ENCODE measurements at places on chromosomes 2 and 18. TPM values are rescaled to one million over a fixed set of nuclear protein-coding genes. Genes with fewer than 3 reads are reported as not detected.

The NEURL3 gene
- total RNA-seq, result not detected

DNA sequence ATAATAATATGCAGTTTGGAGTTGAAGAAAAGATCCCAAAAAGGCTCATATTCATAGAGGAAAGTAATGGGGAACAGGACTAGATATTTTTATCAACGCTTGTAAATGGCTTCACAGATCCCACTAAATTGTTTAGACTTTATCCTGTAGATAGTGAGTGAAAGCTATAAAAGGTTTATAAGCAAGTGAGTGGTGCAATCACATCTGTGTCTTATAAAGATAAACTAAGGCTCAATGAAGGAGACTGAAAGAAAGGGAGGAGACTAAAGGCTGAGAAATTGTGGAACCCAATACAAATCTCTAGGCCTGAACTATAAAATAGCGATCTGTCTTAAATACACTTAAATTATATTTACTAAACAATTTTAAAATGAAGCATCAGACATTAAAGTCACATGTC, 7.7 kb downstream of the SP3 start:
- no peak for DNase-seq

DNA sequence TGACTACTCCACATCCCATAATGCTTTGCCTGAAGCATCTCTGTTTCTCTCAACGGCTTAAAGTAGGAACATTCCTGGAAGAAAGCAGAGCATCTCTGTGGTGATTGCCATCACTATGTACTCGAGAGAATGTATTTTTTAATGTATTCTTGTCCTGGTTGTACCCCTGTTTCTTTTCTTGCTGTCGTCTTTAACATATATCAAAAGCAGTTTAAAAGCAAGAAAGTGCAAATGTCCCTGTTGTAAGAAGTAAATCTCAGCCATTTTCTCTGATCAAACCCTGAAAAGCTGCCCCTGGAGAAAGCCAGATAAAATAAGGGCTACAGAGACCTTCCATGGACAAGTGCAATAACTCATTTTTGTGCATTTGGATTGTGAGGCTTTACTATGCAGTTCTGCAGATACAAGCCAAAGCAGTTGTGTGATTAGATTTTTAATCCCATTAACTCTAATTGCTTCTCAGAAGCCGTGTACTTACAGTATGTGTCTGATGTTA, 70.8 kb downstream of the XIRP2 start:
- DNase-seq, result no peak

DNA sequence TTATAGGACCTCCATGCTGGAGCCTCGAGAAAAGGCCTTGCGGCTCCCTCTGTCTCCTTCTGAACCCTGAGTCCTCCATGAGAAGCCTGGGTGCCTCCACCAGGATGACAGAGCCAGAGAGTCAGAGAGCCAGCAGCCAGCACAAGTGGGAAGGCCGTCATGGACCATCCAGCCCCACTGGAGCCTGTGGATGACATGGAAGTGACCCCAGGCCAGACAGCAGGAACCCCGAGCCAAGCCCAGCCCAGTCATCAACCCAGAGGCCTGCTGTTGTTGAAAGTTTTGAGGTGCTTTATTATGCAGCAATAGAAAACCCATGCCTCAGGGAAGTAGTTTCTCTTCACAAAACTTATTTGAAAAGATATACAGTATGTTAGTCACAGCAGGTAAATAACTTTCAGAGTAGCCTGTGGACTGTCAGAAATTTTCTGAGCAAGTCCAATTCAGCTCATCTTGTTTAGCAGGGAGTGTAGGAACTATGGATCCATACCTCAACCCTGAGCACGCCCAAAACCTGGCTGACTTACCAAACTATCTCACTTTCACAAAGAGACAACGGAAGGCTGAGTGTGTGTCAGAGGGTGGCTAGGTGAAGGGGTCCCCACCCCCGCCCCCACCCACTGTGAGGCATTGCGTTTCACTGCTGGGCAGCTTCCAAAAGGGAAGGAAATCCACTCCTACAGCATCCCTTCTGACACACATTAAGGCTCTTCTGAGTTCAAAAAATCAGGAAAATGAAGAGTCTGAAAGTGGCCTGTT, 79.9 kb upstream of the NDUFV2 start:
- DNase-seq, result no peak

- no peak for DNase-seq
Observed at GRCh38 chr18:21599585-21600525, 649 bp downstream of the ESCO1 start.

DNA sequence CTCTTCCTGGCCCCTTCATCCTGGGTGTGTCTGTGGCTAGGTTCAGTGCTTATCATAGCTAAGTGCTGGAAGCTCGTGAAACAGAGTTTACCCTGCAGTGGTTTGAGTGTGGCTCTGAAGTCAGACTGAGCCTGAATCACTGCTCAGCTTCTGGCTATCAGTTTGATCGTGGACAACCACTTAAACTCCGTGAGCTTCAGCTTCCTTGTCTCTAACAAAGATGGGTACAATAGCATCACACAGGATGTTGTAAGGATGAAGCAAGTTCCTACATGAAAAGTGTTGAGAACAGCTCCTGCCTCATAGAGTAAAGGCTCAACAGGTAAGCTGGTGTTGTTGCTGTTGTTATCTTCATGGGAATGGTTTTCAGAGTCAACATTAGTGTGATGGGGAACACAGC, 210.3 kb downstream of the CLIP4 start:
- no peak for DNase-seq

GRCh38 chr2:61340242-61340641, 130.6 kb downstream of the USP34 start:
- DNase-seq, result no peak

The ONECUT2 gene
- not detected for total RNA-seq

DNA sequence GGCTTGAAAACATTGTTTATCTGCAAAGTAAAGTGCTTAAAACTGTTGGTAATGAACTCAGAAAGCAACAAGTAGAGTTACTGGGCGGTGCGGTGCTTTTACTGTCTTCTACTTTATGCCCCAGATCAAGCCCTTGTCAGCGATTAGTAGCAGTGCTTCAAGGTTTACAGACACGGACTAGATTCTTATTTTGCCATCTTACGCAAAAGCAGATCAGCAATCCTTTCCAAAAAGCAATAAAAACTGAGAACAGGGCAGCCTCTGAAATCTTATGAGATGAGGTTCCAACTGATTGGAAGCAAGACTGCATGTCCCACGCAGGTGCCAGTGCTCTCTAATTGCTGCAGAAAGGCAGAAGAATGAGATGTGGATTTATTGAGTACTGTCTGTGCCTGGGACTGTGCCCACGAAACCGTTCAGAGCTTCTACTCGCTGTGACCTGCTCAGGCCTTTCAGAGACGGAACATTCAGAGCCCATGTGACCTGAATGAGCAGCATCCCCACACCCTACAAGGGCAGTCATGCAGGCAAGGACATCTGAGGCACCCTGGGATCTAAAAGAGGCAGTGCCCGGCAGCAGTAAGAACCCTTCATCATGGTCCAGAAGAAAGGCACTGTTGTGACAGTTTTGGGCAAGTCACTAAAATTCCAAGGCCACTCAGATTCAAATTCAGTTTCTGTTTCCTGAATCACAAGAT, 15.7 kb downstream of the COL4A3 start:
- DNase-seq, result no peak

The C2orf72 gene
- total RNA-seq, result 2.4 TPM

DNA sequence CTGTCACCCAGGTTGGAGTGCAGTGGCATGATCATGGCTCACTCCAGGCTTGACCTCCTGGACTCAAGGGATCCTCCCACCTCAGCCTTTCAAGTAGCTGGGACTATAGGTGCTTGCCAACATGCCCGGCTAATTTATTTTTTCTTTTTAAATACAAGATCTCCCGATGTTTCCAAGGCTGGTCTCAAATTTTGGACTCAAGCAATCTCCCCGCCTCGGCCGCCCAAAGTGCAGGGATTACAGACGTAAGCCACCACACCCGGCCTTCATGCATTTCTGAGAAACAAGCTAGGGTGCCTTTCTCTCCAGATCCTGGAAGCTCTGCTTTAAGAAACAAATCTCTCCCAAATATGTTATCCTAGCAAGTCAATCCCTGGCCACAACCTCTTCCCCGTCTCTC, 234.1 kb downstream of the FBXO15 start:
- no peak for DNase-seq

The C1QL2 gene
- total RNA-seq, result not detected

The LHCGR gene
- total RNA-seq, result not detected

DNA sequence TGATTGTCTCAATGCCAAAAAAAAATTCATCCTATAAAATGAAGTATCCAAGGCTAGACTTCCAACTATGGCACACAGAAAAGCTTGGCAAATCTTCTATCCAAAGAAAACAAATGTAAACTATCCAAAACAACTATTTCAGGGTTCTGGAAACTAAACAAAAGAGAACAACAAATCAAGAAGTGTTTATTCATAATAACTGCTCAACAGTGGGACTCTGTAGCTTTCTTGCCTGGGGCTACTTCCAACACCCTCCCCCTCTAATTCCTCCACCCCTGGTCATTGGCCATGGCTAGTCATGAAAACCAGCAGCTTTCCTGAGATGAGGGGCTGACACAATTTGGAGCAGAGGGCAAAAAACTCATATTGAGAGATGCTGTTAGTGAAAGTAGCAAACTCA, 107.0 kb downstream of the EXOC6B start:
- DNase-seq, result no peak

The OSBPL6 gene
- 3.1 TPM for total RNA-seq

- no peak for DNase-seq
Observed at GRCh38 chr2:219129589-219129988, 31.0 kb downstream of the NHEJ1 start.

The C18orf32 gene
- total RNA-seq, result 21.8 TPM

- no peak for DNase-seq
Observed at GRCh38 chr2:134660626-134661402, 58.0 kb downstream of the TMEM163 start.

DNA sequence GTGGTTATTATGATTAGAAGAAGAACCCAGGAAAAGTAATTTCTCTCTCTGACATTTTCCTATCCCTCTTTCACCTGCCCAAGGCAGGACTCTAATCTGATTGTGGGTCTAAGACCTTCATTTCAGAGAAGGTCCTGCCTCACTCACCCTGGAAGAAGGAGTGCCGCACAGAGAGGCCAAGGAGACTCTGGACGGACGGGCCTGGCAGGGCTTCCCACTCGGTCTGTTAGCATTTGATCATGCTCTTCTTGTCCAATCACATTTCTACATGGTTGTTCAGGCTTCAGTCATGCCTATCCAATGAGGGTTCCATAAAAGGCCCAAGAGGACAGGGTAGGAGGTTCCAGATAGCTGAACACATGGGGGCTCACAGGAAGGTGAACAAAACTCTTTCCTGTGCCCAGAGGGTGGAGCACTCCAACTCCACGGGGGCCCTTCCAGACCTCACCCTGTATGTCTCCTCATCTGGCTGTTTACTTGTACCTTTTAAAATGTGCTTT, 27.0 kb downstream of the ZNF892 start:
- no peak for DNase-seq

DNA sequence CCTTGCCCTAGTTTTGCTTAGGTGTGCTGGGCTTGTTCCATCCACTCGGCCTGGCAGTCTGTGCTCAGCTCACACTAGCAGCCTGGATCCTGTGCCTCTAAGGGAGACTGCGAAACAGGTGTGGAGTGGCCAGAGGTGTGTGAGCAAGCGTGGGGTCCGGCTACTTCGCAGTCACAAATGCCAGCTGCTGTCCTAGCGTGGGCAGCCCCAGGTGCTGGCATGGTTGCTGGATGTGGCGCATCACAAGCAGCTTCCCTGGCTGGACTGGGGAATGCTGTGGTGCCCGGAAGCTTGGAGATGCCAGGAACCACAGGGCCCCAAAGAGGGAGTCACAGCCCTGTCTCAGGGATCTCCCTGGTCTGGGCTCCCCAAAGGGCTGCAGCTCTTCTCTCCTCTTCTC, 119.0 kb upstream of the TMEFF2 start:
- no peak for DNase-seq

- peak; percentile 2 for DNase-seq
Observed at GRCh38 chr2:8986327-8986976, 17.0 kb downstream of the MBOAT2 start.

The SIX3 gene
- total RNA-seq, result not detected

The C2orf66 gene
- not detected for total RNA-seq

The DUSP2 gene
- total RNA-seq, result 279 TPM

DNA sequence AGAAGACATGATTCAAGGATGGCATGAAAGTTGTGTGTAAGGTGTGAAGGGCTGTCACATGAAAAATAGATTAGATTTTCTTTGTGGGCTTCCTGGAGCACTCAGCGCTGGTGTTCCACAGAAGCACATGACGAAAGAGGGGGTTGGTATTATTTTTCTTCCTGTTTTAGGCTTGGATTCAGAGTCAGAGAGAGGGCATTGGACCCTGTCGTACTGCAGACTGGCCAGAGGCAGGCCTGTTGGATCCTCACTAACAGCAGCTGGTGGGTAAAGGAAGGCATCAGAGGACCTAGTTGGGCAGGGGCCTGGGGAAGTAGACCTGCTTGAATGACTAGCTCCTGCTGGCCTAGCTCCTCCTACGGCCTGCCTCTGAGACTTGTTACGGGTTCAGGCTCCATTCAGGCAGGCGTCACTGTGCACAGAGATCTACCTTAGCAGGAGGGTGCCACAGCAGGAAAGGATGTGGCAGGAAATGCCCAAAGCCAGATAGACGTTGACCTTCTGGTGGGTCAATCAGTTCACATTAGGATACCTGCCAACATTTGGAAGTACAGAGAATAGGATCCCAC, 13.1 kb downstream of the CTLA4 start:
- no peak for DNase-seq

- no peak for DNase-seq
Observed at GRCh38 chr2:70944111-70944690, 8.5 kb downstream of the ATP6V1B1 start.

The FIGN gene
- not detected for total RNA-seq

DNA sequence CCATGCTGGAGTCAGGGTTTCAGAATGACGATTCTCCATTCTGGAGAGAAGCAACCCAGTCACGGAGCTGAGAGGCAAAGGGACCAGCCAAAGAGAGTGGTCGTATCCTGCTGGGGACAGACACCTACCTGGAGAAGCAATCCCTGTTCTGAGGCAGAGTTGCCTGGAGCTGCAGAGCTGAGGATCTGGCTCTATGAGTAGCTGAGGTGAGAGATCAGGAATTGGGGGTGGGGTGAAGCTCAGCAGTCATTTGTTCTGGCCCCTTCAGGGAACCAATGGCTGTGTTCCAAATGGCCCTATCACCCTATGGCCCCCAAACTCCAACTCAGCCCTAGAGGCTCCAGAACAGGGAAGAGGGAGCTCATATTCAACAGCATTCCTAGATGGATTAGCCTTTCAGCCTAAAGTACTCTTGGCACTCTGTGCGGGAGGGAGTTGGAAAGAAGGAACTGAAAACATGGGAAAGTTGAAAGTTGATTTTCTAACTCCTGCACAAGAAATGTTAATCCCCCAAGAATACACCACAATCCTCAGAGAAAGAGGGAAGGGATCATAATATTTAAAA, 3.3 kb upstream of the ATRAID start:
- no peak for DNase-seq

DNA sequence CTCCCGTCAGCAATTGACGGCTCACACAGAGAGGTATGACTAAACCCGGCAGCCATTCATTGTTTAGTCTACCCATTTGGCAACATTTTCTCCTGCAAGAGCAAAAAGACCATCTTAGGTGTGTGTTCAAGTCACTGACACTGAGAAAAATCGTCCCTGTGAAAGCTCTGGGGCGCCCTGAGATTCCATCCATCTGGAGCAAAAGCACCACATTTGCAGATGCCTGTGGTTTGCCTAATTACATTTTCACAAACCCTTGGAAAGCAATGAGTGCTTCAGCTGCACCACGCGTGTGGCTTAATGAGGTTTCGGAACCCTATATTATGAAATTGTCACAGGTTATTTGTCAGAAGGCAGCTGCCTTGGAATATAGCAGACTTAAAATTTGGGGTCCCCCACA, 110.7 kb upstream of the PTPRM start:
- DNase-seq, result no peak

The MXD1 gene
- 6.3 TPM for total RNA-seq

The SERPINB11 gene
- total RNA-seq, result not detected
